ENCODE measurements at places on chromosomes 11 and 22. TPM values are rescaled to one million over a fixed set of nuclear protein-coding genes. Genes with fewer than 3 reads are reported as not detected.

- no peaks in the 10 kb centered on the region for H3K36me3 ChIP-seq
- H3K27me3 ChIP-seq = no peaks in the 10 kb centered on the region
- no peak for DNase-seq
- no peaks in the 10 kb centered on the region for H3K4me1 ChIP-seq
- H3K27ac ChIP-seq = no peak overlapping the region
These were observed 185.4 kb upstream of the B3GAT1 start for GRCh38 chr11:134597452-134597851.

- H3K4me1 ChIP-seq = no peaks in the 10 kb centered on the region
- H3K27me3 ChIP-seq = no peaks in the 10 kb centered on the region
- DNase-seq = no peak
- H3K4me3 ChIP-seq = no peak overlapping the region
- H3K36me3 ChIP-seq = no peaks in the 10 kb centered on the region
- no peak overlapping the region for H3K27ac ChIP-seq
These were observed 109.6 kb upstream of the POU2AF2 start for GRCh38 chr11:111135778-111136570.

GRCh38 chr11:76240161-76240540, 33.8 kb upstream of the WNT11 start:
- no peak for DNase-seq
- no peaks in the 10 kb centered on the region for H3K4me1 ChIP-seq
- H3K27me3 ChIP-seq = no peaks in the 10 kb centered on the region
- H3K27ac ChIP-seq = no peak overlapping the region
- no peaks in the 10 kb centered on the region for H3K36me3 ChIP-seq

- H3K27me3 ChIP-seq = no peaks in the 10 kb centered on the region
- peaks cover 20% of the 10 kb centered on the region for H3K36me3 ChIP-seq
- no peak overlapping the region for H3K27ac ChIP-seq
- DNase-seq = no peak
- H3K4me3 ChIP-seq = no peak overlapping the region
- H3K4me1 ChIP-seq = no peaks in the 10 kb centered on the region
These were observed 7.8 kb downstream of the SSH3 start for GRCh38 chr11:67311051-67311555.

GRCh38 chr11:71251151-71251721, 1.1 kb downstream of the SHANK2 start:
- no peaks in the 10 kb centered on the region for H3K36me3 ChIP-seq
- H3K4me1 ChIP-seq = peaks cover 13% of the 10 kb centered on the region
- DNase-seq = no peak
- H3K27ac ChIP-seq = no peak overlapping the region
- H3K27me3 ChIP-seq = peaks cover 83% of the 10 kb centered on the region
- H3K4me3 ChIP-seq = no peak overlapping the region

- H3K27me3 ChIP-seq = no peaks in the 10 kb centered on the region
- H3K36me3 ChIP-seq = peaks cover 23% of the 10 kb centered on the region
These were observed 58.6 kb downstream of the BRD1 start for GRCh38 chr22:49768951-49769690.

SLC29A2 gene
- total RNA-seq = 106 TPM

PTGDR2 gene
- 0.87 TPM for total RNA-seq

Data from gastrocnemius medialis (tissue), 4 donors.